ENCODE measurements at places on chromosomes 11 and 22.

- DNase-seq, result no peak
Observed at GRCh38 chr11:18641677-18642076, 7.5 kb upstream of the SPTY2D1 start.

DNA sequence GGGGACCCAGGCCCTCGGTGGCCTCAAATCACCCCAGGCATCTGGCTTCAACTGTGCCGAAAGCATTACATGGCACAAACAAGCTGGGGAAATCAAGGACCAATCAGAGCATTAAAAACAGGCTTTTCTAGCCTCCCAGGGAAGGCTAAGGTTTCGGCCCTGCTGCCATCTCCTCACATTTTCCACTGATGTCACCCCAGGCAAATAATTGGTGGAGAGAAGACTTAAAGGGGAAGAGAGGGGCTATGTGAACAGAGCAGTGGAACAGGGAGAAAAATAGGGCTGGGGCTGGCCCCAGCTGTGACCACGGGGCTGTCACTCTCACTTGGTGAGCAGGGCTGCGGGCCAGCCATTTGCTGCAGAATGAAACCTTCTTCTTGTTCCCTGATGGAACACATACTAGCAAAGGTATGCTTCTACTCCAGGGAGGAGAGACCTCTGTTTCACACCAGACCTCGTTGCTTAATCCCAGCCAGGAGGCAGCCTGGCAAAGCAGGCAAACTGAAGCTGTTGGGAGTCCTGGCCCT is 581.3 kb downstream of the SOX6 start:
- DNase-seq, result peak; percentile 33

GRCh38 chr11:41283191-41283930 is 176.1 kb downstream of the LRRC4C start:
- DNase-seq, result no peak

GRCh38 chr11:3000032-3000961 is 8.2 kb upstream of the NAP1L4 start:
- peak; percentile 56 for DNase-seq

DNA sequence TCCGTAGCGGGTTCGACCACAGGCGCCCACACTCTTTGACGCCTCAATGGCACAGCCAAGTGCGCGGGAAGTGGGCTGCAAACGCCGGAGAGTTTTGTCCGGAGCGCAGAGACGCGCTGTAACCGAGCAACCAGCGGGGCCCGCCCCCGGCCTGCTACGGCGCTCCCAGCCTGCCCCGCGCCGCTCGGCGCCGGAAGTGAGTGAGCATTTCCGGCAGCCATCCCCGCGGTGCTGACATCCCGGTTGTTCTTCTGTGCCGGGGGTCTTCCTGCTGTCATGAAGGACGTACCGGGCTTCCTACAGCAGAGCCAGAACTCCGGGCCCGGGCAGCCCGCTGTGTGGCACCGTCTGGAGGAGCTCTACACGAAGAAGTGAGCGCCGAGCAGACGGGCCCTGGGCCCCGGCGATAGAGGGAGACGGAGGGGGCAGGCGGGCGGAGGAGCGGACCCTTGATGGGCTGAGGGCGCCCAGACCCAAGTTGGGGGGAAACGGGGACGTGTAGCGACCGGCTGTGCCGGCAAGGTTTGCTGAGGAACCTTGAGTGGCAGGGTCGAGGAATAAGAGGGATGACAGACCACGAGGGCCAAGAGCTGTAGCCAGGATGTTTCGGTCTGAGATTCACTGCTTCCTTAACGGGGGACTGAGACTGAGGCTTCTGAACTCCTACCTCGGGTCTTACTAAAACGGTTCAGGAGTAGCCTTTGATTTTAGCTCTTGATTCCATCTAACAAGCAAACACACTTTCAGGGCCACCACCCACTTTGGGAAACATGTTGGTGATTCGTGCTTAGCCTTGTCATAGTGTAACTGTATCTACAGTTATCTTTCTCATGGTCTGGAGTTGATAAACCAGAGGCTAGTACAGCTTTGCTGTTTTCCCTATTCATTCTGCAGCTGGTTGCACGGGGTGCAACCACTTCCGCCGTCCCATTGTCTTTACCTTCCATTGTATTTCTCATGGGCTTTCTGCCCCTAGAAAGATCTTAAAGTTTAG is at the start of gene PSMD13:
Gene PSMD13 (plus strand): TSS at position 203 of the 994 bp plus-strand sequence. CDS start 74 bp downstream, at position 277.
- peak; percentile 86 for DNase-seq

- DNase-seq, result no peak
Observed at GRCh38 chr11:30255637-30256036, 24.8 kb downstream of the FSHB start.

- DNase-seq, result no peak
Observed at GRCh38 chr11:8723711-8724110, 41.1 kb downstream of the RPL27A start.

- no peak for DNase-seq
Observed at GRCh38 chr11:66062408-66062807, 7.7 kb upstream of the PACS1 start.

DNA sequence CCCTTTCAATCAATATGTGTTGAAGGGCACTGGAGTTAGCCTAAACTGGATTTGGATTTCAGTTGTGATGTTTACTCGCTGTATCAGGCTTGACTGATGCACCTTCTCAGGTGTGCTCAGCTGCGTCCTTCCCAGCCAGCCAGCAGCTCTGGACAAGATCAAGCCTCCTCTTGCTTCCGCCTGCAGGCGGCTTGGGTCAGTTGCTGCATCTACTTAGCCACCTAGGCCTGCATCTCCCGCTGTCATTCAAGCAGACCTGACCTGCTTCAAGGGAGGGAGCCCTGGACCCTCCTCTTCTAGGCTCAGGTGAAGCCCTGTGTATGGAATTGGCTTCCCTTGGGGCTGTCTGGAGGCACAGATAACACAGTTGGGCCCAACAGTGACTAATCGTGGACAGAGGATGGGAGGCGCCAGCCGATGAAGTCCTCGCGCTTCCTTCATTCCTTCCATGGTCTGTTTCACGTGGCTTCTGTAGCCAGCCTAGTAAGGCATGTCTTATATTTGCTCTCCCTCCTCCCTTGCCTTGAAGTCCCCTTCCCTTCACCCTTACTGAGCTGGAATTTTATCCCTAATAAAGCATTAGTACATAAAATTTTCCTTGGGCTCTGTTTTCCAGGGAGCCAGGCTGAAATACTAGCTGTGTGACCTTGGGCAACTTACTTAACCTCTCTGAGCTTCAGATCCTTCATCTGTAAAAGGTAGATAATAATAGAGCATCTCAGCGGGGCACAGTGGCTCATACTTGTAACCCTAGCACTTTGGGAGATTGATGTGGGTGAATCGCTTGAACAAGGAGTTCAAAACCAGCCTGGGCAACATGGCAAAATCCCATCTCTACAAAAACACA is 2.1 kb upstream of the LHFPL7 start:
- no peak for DNase-seq

DNA sequence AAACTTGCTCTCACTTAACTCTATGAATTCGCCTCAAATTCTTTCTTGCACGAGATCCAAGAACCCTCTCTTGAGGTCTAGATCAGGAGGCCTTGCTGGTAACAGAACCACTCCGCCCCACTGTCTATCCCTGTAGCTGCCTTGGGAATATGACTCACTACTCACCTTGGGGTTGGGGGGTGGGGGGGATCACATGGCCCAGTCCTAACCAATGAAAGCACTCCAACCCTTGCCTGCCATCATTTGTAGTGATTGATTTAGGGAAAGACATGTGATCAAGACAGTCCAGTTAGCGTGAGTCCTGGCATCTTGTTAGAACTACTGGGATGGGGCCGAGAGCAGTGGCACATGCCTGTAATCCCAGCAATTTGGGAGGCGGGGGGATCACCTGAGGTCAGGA is 4.8 kb upstream of the MRTFA start:
- DNase-seq, result no peak

GRCh38 chr22:45210577-45210976 is 30.1 kb downstream of the KIAA0930 start:
- DNase-seq, result no peak

- peak; percentile 67 for DNase-seq
Observed at GRCh38 chr22:50599816-50600455, 657 bp upstream of the MAPK8IP2 start.

DNA sequence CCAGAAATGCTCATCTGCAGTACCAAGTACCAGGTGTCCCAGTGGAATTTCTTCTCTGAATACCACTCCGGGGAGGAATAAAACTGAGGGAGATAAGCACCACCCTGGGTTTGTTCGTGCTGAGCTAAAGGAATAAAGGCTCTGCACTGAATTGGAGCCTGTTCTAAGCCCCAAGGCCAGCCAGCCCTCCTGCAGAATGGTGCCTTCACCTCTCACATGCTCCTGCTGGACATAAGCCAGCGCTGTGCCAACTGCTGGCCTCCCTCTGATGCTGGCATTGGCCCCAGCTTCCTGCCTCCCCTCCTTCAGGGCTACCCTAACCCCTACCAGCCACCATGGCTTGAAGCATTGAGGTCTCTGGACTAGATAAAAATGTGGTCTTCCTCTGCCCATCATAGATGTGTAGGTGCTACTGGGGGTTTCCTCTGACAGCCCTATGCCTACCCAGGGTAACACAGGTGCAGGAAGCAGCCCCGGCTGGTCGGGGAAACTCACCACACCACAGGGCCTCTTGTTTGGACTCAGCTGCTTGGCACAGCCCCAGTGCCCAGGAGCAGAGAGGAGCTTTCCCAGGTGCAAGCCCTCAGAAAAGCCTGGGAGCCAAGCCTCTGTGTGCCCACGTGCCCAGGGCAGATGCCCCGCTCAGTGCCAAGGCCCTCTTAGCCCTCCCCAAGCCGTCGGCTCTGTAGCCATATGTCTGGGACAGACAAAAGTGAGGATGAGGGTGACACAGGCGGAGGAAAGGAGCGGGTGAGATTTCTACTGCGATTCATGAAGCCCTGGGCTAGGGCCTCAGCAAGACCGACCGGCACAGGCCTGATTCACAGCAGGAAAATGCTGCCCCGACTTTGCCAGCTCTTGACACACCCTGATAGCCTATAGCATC is 34.1 kb upstream of the JAM3 start:
- DNase-seq, result peak; percentile 66

GRCh38 chr11:122661182-122661945 is 5.8 kb downstream of the UBASH3B start:
- no peak for DNase-seq

DNA sequence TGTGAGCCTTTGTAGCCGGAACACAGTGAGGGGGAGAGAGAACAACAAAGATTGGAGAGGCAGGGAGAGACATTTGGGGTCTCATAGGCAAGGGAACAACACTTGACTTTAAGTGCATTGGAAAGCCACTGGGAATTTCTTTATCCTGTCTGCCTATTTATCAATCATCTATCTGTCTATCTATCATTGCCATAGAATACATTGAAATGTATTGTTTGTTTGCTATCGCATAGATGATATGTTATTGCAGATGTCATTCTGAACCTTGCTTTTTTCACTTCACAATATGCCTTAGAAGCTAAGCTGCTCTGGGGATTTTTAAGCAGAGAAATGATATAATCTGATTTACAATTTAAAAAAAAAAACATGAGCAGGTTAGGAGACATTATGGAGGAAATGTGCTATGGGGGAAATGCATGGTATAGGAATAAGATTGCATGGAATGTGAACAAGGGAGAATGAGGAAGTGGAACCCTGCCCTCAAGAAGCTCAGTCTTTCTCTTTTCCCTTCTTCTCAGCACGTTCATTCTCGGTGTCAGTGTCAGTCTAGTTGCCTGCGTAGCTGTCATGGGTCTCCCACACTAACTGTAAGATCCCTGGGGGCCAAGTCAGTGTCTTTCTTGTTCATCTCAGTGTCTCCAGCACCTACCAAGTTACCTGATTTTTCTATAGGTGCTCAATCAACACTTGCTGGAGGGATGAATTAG is 158.7 kb upstream of the ARHGAP20 start:
- no peak for DNase-seq

DNA sequence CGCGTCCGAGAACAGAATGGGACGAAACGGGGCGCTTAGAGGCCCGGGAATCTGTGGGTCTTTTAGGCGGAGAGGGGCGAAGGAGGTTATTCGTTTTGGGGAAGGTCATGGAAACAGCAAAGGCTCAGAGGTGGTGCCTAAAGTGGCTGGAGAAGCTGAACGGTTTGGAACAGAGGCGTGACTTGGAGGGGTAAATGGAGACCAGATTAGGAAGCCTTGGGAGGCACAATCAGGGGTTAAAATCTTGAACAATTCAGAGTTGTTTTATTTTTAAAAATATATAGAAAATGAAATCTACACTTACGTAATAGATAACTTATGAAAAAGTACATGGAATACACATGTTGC is 247 bp upstream of the PLAAT5 start:
- DNase-seq, result no peak

DNA sequence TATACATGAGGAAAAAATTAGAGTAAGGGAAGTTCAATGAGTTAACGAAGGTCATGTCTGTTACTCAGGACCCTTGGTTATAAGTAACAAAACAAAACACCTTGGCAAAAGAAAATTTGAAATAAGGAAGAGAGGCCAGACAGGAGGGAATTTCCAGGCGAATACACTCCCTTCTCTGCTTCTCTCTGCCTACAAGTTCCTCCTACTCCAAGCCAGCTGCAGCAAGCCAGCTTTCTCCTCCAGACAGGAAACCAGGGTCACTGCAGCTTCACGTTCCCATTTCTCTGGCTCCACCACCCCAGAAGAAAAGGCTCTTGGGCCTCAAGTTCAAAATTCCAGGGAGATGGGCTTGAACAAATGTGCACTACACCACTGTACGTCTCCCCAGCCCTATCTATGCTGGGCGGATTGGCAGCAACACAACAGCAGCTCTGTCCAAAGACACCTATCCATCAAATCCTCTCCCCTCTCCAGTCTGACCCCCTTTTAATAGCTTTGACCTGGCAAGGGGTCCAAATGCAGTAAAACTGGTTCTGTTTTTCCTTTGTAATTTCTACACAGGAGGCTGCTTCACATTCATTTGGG is 27.7 kb downstream of the SMCO4 start:
- DNase-seq, result no peak
